GM13977 (cell line): ENCODE measurements at places on chromosomes 5 and 9.

- DNase-seq: no peak
These were observed 7.6 kb downstream of the FYB1 start for GRCh38 chr5:39211773-39212172.

- no peak for DNase-seq
These were observed 67.5 kb upstream of the ACTBL2 start for GRCh38 chr5:57550132-57550531.

DNA sequence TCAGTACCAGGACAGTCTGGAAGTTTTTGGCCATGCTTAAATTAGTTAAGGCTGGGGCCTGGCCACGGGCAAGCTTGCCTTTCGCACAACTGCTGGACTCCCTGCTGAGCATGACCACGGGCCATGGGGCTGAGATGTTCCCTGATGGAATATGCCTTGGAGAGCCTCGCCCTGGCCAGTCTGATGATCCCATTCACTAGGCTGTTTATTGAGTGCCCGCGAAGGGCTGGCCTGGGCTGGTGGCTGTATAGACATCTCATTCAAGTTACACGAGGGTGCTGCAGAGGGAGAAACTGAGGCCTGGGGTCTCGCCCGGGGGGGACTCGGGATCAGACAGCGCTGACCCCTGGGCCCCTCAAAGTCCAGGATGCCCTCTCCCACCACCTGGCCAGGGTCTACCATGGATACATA, 7.8 kb upstream of the RXRA start:
- no peak for DNase-seq

- no peak for DNase-seq
These were observed 12.6 kb upstream of the PALM2AKAP2 start for GRCh38 chr9:109767404-109767803.

DNA sequence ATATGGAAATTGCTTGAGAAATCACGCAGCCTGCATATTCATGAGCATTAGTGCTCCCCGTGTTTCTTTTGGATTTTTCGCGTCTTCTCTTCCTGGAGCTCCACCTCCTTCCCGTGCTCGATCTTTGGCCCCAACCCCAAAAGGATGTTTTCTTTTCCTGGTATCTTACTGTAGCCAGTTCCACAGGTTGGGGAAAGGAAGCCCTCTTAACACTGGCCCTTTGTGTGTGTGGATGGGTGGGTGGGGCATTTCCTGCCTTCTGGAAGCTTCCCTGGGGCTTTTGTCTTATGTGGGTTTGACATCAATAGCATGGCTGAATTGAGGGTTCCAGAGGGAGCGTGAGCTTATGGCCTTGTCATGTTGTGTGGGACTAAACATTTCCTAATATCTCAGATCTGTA, 21.9 kb downstream of the STXBP1 start:
- DNase-seq: no peak

GRCh38 chr5:60649288-60649917, 50.6 kb downstream of the DEPDC1B start:
- peak; percentile 44 for DNase-seq

GRCh38 chr9:131669269-131670157, 70.4 kb downstream of the RAPGEF1 start:
- no peak for DNase-seq

GRCh38 chr9:98665501-98665900, 43.2 kb downstream of the GABBR2 start:
- DNase-seq: no peak

GRCh38 chr5:64566310-64566916, 60.6 kb downstream of the RGS7BP start:
- DNase-seq: no peak

DNA sequence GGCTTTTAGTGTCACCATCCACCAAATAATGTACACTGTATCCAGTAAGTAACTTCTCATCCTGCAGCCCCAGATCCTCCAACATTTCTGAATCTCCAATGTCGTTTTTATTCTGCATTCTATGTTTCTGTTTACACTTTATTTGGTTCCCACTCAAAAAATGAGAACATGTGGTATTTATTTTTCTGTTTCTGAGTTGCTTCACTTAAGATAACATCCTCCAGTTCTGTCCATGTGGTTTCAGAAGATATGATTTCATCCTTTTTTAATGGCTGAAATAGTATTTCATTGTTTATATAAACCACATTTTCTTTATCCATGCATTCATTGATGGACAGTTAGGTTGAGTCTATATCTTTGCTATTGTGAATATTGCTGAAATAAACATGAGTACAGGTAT, 677.3 kb upstream of the FTMT start:
- no peak for DNase-seq

DNA sequence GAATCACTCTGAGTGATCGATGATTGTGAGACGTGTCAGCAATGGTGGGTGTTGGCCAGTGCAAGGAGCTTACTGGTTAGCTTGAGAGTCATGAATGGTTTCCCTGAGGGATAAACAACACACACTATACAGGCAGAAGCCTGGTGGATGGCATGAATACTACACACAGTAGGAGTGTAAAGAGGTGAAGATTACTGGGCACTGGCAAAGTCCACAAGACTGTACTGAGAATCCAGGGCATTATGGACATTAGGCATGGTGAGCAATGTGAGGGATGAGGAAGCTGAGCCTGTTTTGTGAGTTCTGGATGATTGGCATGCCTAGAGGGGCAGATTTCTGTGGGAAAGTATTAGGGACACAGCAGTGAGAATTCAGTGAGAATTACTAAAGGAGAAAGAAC, 71.3 kb downstream of the KDM4C start:
- no peak for DNase-seq

GRCh38 chr5:89948977-89949376, 460.6 kb downstream of the CETN3 start:
- DNase-seq: no peak

DNA sequence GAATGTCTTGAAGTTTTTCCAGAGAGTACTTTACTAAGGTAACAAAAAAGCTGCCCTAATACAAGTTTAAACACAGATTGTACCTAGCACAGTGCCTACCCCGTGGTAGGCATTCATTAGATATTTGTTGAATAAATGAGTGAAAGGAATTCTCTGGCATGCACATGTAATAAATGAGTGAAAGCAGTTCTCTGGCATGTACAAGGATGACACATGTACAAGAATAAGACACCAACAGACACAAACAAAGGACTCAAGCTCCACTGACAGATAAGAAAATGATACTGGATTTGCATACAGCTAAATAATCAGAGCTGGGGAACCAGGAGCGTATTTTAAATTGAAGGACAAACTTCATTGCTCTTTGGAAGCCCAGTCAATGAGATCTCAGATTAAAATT, 535.8 kb downstream of the EFNA5 start:
- DNase-seq: no peak

DNA sequence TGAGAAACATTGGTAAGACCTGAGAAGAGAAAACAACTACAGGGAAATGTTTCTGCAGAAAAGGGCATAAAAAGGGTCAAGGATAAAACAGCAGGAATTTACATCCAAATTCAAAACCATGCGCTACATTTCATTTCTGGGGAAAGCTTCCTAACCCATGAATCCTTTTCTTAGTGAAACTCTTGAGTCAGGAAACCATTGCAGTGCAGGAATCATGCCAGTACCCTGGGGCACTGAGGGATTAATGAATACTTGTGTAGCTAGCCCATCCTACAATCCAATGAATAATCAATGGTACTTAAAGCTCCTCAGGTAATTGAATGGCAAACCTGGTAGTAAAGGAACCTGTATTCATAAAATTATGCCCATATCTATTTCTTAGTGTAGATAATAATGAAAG, 580.5 kb downstream of the TLE1 start:
- no peak for DNase-seq

GRCh38 chr9:121707477-121708424, 56.3 kb downstream of the DAB2IP start:
- DNase-seq: peak; percentile 56

DNA sequence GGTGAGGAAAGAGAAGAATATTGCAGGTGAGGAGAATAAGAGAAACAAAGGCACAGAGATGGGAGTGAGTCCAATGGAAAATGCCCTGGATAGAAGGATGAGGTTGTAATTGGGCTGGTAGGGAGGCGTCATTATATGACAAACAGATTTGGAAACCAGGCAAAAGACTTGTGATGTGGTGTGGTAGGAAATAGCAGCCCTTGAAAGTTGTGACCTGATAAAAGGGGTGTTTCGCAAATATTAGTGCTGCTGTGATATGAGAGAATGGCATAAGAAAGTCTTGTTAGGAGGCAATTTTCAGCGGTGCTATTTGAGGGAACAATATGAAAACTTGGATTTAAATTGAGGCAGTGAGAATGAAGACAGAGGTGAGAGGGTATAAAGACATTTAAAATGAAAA, 217.5 kb upstream of the ACTBL2 start:
- no peak for DNase-seq

DNA sequence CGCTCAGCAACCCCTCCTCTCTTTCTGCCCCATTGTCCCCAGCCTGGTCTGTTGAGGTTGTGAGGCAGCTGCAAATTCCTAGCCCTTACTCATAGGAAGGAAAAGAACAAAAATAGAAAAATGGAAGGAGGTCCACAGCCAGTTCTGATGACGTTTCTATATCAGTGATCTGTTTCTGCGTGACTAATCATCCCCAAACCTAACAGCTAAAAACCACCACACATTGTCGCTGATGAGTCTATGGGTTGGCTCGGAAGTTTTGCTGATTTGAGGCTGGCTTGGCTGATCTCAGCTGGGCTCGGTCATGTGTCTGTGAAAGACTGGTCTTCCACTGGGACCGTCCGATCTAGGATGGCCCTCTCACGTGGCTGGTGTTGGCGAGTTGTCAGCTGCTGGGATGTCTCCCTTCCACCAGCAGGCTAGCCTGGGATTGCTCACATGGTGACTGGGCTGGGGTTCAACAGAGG, 200.6 kb upstream of the ZNF618 start:
- DNase-seq: no peak

DNA sequence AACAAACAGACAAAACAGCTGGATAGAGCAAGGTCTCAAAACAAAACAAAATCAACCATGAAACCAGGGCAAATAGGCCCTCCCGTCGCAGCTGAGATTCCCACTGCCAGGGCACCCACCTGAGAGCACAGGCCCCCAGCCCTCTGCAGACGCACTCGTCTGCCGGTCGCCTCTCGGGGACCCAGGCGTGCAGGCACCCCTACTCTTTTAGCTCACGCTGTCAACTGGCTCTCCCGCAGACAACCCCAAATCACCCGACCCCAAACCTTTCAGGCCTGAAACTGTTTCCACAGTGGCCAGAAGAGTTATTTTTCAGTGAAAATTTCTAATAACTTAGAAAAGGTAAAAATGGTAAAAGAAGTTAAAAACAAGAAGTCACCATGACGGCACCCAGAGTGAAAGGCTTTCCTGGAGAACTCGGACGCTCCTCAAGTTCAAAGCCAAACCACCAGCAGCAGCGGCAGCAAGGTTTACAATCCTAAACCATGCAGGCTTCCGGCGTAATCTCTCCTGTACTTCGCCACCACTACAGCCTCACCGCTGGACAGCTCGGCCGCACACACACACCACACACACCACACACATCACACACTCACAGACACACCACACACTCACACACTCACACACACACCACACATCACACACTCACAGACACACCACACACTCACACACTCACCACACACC, 1.9 kb upstream of the UBE2QL1 start:
- DNase-seq: no peak

DNA sequence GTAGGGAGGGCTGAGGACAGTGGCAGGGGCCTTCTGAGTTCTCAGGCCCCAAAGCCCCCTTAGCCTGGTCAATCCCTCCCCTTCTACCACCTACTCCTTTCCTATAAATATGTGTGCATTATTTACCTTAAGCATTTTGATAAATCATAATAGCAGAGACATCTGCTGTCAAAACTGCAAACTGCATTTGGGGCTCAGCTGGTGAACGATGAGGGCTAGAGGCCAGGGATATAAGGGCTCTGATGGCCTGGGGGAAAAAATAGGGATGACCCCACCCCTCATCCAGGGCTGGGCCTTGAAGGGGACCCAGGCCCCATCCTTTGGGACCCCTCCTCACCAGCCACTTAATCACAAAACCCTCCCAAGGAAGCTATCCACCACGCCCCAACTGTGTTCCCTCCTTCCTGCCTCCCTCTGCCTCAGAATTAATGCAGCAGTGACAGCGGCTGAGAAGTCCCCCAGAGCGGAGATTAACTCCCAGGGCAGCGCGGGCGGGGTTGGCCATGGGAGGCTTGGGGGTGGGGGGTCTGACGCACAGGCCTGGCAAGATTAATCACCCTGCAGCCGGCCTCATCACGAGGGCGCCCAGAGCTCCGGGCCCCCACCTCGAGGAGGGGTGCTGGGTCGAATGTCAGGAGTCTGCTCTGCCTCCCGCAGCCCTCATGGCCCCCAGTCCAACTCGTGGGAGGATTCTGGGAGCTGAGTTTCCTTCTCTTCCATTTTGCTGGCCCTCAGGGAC, 42.1 kb downstream of the CXXC5 start:
- DNase-seq: peak; percentile 78

- no peak for DNase-seq
These were observed 147.5 kb downstream of the SLIT3 start for GRCh38 chr5:169153405-169153804.

DNA sequence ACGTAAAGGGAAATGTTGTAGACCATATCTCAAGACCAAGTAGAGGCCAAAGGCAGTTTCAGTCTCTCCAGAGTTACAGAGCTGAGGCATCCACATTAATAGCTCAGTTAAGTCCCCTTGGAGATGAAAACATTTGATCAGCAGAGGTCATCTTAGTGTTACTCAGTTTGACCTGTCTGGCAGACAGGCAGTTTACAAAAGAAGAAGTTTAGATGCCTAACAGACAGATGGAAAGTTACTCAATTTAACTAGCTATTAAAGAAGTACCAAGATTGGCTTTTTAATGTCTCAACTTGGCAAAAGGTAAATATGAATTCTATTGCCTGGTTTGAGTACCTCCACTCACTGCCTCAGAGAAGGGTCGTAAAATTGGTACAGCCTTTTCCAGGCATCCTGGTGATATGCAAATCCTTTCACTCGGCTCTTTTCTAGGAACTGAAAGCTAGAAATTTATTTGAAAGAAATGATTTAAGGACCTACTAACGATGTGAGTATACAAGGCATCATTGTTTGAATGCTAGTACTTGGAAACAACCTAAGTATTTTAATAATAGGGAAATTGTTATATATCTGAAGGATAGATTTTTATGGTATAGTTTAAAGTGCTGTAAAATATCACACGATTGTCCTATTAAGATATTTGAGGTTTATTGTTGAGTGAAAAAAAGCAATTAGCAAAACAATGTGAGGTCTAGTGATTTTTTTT, 14.8 kb downstream of the ACO1 start:
- DNase-seq: no peak
